ENCODE measurements at places on chromosomes 3 and 15. TPM values are rescaled to one million over a fixed set of nuclear protein-coding genes. Genes with fewer than 3 reads are reported as not detected.

- no peak overlapping the region for H3K27ac ChIP-seq
- H3K4me1 ChIP-seq, result no peaks in the 10 kb centered on the region
- no peaks in the 10 kb centered on the region for H3K36me3 ChIP-seq
- peaks cover 16% of the 10 kb centered on the region for H3K27me3 ChIP-seq
Measured at GRCh38 chr15:61243983-61244593, 15.0 kb upstream of the RORA start.

DNA sequence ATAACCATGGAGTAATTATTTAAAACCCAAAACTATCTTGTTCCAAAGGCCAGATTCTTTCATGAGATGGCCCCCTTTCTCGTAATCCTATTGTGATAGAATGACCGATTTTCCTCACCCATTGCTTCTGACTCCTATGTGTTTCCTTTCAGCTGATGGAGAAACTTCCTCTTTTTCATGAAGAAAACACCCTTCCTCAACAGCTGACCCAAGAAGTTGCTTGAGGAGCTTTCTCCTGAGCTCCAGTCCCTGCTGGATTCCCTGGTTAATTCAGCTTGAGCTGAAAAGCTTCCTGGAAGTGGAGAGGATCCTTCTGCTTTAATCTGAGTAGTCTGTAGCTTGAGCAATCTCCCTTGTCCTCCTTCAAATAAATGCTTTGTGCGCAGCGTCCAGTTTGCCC is 75.0 kb downstream of the BFSP2 start:
- no peak overlapping the region for H3K4me3 ChIP-seq
- no peaks in the 10 kb centered on the region for H3K36me3 ChIP-seq
- H3K27ac ChIP-seq, result no peak overlapping the region
- H3K4me1 ChIP-seq, result no peaks in the 10 kb centered on the region
- DNase-seq, result no peak

Gene PLD1
- total RNA-seq, result 1.8 TPM

Gene ZNF80
- total RNA-seq, result not detected

- no peaks in the 10 kb centered on the region for H3K36me3 ChIP-seq
- no peak overlapping the region for H3K27ac ChIP-seq
- H3K4me3 ChIP-seq, result no peak overlapping the region
Measured at GRCh38 chr15:73678498-73678897, 5.7 kb upstream of the CD276 start.
